ENCODE measurements at places on chromosomes 4 and X.

- no peak for DNase-seq
Observed at GRCh38 chr4:14767142-14767541, 235.1 kb upstream of the CPEB2 start.

DNA sequence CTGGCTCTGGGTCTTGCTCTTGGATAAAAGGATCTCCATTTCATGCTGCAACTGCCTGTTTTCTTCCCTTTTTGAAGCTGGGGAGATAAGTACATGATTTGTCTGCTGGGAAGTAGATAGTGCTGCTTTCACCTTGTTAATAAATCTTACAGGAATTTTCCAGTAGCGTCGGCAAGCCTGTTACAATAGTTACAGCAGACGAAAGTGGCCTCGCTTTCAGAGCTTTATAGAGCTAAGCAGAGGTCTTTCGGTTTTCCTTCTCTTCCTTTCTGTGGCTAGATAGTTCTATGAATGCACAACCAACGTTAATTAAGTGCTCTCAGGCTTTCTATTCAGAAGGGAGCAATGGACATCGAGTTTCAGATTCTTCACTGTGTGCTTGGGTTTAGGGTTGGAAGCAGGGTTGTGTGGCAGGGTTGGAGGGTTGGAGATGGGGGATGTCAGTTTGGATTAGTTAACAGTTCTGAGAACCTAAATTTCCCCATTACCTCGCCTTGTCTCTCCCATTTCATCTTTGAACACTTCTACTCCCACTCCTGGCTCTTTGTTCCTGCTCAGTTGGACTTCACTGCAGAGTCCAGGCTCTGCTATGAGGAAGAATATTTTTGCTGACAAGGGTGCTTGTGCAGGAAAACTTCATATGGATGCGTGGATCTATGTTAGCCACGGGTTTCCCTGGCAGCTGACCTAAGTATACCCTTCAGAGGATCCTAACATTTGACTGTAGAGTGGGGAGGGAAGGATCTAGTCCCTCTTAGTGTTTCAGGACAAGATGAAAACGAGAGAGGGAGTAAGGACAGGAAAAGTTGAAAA is 237.9 kb downstream of the ARHGAP10 start:
- no peak for DNase-seq

DNA sequence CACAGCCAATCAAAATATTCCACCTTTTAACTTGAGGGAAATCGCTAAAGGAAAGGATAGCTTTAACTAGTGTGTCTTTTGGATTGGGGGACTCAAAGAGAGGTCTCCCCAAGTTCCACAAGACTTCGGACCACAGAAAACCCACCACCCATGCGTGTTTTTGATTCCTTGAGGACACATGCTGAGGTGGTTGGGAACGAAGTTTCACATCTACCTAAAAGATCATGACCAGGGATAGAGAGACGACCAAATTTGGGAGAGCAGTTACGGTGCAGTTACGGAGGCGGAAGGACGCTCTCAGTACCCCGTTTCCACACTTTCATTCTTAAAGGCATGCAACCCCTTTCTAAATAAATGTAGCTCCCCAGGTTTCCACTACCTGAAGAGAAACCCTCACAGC is 1.1 kb downstream of the PCYT1B start:
- no peak for DNase-seq

- DNase-seq: no peak
Observed at GRCh38 chr4:6123541-6123940, 76.8 kb downstream of the JAKMIP1 start.

DNA sequence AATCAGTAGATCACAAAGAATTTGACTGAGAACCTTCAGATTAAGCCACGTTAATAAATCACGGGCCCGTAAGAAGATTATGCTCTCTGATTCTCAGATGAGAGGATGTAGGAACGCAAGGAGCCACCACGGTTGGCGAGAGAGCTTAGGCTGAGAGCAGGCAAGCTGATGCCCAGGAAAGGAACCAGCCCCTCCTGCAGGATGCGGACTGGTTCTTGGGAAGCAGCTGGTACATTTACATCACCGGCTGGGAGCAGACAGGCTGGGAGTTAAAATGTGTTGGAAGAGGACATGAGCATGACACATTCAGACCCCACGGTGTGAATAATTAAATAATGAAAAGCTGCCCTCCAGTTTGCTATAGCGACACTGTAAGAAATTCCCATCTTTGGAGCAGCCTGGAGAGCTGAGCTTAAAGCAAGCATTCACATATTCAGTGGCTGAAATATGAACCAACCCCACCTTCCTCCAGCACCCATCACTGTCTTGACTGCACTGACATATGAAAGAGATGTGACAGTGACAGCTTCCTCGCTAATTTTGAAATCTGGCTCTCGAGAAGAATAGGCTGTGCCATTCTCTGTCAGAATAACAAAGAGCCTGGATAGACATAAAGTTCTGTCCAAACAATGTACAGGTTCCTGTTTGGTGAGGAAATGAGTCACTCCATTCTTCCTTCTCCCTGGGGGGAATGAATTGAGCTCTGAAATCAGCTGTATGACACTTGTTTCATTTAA is 33.1 kb downstream of the LNX1 start:
- DNase-seq: no peak

GRCh38 chr4:173264245-173264644 is 69.9 kb downstream of the HMGB2 start:
- no peak for DNase-seq

DNA sequence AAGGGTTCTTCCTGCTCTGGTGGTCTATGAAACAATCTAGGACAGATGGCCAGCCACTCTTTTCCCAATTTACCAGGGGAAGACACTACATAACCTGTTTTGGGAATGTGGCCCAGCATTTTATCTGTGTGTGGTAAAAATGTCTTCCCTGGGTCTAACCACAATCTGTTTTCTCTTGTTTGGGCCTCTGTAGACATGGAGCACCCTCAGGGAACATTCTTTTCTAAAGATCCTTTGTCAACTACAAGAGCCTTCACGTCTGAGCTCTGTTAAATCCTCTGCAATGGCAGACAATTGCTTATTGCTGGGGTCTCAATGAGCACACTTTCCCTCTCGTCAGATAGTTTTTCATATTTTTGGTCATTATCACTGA is 35.5 kb downstream of the PLAC1 start:
- DNase-seq: no peak

- DNase-seq: no peak
Observed at GRCh38 chr4:95417531-95417930, 131.2 kb downstream of the UNC5C start.

- DNase-seq: no peak
Observed at GRCh38 chrX:130728208-130728607, 174.8 kb downstream of the ENOX2 start.

GRCh38 chr4:48906206-48907173 is at the start of gene OCIAD2:
Gene OCIAD2 (minus strand): TSS chr4:48906774. CDS start chr4:48904549, 2,225 bp downstream.
- DNase-seq: peak; percentile 79

- no peak for DNase-seq
Observed at GRCh38 chrX:38150993-38151392, 69.7 kb downstream of the SRPX start.

DNA sequence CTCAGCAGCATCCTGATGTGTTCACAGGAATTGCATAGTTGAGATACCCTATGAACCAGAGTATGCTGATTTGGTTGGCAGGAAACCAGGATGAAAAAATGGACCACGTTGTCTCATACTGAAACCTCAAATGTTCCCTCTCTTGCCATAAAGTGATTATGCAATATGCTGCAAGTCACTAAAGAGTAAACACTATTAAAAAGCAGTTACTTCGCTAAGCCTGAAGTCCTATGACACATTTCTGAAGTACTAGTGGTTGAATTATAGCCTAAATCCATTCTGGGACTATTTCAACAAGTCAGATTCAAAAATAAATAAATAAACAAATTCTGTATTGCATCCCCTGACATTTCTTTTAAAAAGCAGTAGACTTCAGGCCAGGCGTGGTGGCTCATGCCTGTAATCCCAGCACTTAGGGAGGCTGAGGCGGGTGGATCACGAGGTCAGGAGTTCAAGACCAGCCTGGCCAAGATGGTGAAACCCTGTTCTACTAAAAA is 106.0 kb upstream of the NAP1L5 start:
- no peak for DNase-seq

DNA sequence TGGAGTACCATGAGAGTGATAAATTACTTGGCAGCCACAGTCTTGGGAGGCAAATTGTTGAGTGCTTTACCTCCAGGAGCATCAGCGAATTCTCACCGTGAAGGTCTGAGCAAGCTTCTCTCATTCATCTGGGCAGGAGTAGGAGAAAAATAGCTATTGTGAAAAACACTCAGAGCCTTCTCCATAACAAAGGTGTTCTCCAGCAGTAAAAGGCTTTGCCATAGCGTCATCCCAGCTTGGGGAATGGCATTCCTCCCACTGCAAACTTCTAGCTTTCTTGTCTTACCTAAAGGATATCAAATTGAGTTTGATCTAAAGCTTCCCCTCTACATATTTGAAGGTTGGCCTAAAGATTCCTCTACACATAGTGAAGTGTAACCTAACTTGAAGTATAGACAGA is 29.8 kb upstream of the MAGEA11 start:
- DNase-seq: no peak

DNA sequence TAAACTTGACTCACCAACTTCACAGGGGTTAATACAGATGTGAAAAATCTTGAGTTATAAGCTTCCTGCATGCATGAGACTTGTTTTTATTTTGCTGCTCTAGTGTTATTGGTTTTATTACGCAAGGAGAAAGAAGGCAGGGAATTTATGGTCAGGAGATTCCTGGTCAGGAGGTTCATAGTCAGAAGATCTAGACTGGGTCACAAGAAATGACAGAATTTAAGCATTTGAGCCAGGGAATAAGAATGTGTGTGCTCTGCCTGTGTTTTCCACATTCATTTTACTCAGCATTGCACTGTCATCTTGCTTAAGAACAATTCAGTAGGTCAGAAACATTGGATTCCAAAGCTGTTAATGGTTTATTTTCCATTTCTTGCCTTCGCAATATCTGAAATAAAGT is 2522.1 kb downstream of the ARAP2 start:
- DNase-seq: no peak

GRCh38 chrX:46812445-46812844 is 24.4 kb upstream of the RP2 start:
- DNase-seq: no peak

- peak; percentile 8 for DNase-seq
Observed at GRCh38 chrX:131239057-131239456, 50.0 kb downstream of the IGSF1 start.

GRCh38 chr4:25109511-25109910 is 50.7 kb downstream of the SEPSECS start:
- DNase-seq: no peak

All from NCI-H1105 treated with DMSO at 0.1 percent for 48 hours (cell line).